Urothelium cell line (cell line): ENCODE measurements at places on chromosomes 11 and 22.

GRCh38 chr11:102289592-102289991, 27.7 kb upstream of the BIRC3 start:
- DNase-seq = no peak

DNA sequence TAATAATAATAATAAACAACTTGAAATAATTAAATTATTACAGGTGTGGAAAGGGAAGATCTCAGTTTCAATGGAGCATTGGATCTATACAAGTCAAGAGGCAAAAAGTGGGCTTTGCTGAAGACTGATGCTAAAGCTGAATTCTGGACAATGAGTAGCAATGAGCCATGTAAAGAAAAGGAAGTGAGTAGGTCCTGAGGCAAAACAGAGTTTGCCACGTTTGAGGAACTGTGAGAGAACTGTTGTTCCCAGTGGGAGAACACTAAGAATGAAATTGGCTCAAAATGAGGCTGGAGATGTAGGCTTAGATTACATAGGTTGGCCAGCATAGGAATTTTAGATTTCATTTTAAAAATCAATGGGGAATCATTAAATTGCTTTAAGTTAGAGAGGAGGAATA, 33.9 kb upstream of the TEAD1 start:
- no peak for DNase-seq

DNA sequence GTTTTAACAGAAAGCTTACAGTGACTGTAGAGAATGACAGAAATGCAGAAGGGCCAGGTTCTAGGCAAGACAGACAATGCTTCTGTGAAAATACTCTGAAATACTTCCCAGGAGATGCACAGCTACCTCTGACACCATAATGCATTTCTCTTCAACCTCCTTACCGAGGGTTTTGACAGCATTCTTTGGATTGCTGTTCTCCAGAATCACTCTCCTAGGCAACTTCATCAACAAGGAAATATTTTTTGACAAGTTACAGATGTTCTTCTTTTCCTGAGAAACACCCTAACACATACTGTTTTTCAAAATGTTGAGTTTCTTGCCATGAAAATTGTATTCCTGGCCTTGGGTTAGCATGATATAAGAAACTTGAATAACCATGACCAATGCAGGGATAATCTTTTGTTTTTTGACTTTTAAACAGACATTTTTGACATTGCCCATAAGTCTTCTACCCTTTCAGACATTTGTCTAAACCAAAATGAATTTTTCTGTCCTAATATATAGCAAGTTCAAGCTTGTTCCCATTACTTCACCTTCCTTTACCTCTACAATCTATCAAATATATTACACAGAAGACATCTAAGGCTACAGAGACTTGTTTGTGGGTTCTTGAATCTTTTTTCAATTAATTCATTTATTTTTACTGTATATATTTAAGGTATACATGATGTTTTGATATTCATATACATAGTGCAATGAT, 108.1 kb downstream of the CCDC34 start:
- no peak for DNase-seq

DNA sequence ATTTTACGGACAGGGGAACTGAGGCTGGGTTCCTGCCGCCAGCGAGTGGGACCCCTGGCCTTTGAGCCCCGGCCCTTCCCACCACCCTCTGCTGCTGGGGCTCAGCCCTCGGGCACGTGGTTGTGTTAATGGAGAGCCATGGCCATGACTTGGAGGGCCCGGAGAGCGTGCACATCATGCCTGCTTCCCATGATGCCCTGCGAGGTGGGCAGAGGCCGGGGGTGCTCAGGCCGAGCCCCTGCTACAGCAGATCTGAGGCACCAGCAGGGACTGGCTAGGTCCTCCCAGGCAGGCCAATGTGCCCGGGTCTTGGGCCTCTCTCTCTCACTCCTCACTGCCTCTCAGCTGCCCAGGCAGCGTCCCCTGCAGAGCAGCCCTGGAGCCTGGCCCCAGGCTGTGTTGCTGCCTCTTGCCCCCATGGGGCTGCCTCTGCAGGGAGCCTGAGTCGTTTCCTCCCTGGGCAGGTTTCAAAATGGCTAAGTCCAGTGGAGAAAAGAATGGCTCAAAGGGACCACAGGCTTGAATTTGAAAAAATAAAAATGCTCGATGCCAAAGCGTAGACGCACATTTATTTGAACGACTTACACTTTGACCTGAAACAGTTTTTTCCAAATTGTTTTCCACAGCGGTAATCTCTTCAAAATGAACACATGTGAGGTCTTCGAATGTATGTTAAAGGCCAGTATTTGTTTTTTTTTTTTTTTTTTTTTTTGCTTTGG, 72.6 kb upstream of the CLDN5 start:
- no peak for DNase-seq

- no peak for DNase-seq
Observed at GRCh38 chr22:24975813-24976341, 23.4 kb downstream of the KIAA1671 start.

GRCh38 chr11:33630936-33631748, 69.5 kb downstream of the C11orf91 start:
- no peak for DNase-seq

GRCh38 chr11:67435727-67436458, 1.6 kb downstream of the PTPRCAP start:
- no peak for DNase-seq

- DNase-seq = no peak
Observed at GRCh38 chr22:37406441-37407235, 20.6 kb downstream of the ELFN2 start.

DNA sequence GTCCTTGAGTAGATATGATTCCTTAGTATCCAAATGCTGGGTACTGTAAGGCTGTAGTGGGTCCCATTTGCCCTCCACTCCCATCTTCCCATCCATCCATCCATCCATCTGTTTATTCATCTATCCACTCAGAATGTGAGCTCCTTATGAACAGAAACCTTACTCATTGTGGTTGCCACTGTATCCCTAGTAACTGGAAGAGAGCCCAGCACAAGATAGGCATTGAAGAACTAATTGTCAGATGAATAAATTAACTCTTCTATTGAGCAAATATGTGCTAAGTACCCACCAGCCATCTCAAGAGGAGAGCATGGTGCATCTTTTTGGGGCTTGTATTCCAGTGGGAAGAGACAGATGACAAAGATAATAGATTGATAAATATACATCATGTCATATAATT, 86.4 kb upstream of the SEZ6L start:
- DNase-seq = no peak

DNA sequence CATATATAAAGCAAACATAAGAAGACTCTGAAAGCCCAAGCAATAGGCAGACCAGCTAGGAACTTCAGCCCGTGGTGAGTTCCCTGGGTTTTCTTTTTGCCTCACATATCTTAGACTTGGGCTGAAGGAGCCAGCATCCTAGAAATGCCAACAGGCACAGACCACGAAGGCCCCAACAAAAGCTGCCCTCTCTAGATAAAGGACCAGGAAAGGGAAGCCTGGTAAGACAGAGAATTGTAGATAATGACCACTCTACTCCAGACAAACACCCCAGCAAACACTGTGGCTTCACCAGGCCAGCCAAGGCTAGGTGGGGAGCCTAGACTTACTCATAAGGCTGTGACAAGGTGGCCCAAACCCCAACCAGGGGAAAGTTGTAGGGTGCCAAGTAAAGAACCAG, 11.2 kb downstream of the GAL start:
- DNase-seq = no peak

DNA sequence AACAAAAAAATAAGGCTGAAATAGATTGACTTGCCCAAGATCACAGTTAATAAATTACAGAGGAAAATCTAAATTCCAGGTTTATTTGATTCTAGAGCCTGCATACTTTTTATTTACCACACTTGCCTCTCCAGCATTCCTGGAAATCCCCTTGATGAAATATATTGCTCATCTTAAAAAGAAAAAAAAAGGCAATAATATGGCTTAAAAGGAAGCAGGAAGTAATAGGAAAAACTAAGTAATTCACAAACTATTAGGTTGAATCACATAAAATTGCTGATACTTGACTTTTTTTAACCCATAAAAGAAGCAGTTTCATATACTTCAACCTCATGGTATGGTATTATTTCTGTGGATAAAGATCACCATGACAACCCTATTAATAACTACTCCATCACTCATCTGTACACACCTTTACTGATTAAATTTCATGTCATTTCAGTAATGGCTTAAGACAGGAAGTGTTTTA, 52.9 kb downstream of the COPB1 start:
- no peak for DNase-seq

DNA sequence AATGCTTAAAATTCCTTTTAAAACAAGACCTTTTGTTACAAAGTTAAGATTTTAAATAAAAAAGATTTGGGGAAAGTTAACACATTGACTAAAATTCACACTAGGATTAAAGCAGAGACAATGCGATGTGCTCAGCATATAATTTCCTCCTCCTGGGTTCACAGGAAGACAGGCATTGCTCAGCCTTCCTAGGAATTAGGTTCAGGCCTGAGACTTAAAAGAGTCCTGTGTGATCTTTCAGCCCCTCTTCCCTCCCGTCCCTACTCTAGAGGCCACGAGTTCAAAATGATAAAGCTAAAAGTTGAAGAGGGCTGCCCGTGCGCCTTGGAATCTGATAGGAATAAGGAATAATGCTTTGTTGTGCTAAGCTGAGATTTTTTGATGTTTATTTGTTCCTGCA, 218.6 kb downstream of the KIRREL3 start:
- no peak for DNase-seq

GRCh38 chr22:44390613-44390970, 77.8 kb upstream of the SHISAL1 start:
- no peak for DNase-seq

DNA sequence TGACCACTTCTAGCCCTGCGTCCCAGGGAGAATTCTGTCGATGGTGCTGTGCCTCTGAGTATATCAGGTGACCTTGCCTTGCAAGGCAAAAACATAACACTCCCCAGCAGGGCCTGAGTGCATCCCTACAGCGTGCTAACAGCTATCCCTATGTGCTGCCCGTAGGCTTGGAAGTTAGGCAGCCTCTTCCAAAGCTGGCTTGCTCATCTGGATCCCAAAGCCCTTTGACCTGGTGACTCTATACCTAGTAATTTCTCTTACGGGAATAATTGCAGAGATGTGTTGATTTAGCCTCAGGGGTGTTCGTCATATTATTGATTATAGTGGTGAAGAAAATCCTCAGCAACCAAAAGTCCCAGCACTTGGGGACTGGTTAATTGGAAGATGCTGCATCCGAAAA, 32.6 kb upstream of the CRYBB3 start:
- DNase-seq = no peak

- DNase-seq = peak; percentile 67
Observed at GRCh38 chr11:22192289-22192641, 620 bp upstream of the ANO5 start.
